ENCODE measurements at places on chromosomes 1 and 21.

DNA sequence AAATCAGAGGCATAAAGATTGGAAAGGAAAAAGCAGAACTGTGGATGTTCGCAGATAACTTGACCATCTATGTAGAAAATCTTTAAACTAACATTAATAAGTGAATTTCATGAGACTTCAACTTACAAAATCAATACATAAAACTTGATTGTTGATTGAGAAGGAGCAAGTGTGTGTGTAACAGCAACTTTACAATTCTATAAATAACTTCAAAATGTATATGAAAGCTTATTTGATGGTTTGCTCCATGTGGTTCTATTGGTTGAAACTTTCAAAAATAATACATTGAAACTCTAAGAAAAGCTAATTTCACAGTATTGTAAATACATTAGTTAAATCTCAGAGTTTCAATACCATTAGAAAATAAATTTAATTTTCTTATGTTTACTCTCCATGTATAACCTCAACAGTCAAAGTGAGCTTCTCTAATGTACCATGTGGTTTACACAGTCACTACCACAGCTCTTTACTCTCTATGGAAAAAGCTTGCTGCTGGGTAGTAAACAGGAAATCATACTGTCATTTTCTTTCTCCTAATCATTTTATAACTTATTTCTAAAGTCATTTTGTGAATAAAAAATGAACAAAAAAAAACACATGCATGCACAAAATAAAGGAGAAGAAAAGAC is 12.0 kb downstream of the AKT3 start:
- no peak for DNase-seq

- no peak for DNase-seq
These were observed 3.1 kb upstream of the NCF2 start for GRCh38 chr1:183593356-183593755.

- DNase-seq, result no peak
These were observed 55.7 kb downstream of the PLEKHA6 start for GRCh38 chr1:204304067-204304466.

- no peak for DNase-seq
These were observed 173.7 kb downstream of the HIVEP3 start for GRCh38 chr1:41745022-41745421.

DNA sequence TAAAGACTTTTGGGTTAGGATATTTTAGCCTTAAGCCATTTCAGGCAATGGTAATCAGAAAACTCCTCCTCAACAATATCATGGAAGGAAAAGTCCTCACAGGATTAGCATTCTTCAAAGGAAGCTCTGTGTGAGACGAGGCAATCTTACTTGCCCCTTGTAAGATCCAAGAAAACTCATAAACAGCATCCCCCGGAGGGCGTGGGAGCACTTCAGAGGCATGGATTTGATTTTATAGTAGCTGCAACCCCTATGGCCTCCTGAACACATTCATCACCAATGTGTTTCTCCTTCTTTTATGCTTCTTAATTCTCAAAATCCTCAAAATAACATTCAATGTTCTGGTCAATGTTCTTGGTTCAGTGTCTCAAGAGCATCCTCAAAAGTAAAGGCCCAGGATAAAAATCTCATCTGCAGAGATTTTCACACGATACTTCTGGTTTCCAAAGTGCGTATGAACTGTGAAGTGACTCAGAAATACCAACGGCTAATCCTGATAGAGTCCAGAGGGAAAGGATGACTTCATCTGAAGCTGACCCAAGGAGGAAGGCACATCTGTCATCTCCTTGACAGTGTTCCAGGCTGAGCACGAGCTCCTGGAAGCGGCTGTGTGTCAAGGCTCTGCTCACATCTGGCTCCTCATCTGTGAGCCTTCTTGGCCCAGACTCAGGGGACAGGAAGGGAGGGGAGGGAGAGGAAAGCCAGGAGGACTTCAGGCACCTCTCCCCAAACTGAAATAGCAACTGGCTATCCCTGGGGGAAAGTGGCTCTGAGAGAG is 49.3 kb upstream of the PSEN2 start:
- no peak for DNase-seq

- DNase-seq, result no peak
These were observed 104.0 kb upstream of the PPM1J start for GRCh38 chr1:112818990-112819689.

- DNase-seq, result no peak
These were observed 45.3 kb upstream of the TNR start for GRCh38 chr1:175788586-175789252.

DNA sequence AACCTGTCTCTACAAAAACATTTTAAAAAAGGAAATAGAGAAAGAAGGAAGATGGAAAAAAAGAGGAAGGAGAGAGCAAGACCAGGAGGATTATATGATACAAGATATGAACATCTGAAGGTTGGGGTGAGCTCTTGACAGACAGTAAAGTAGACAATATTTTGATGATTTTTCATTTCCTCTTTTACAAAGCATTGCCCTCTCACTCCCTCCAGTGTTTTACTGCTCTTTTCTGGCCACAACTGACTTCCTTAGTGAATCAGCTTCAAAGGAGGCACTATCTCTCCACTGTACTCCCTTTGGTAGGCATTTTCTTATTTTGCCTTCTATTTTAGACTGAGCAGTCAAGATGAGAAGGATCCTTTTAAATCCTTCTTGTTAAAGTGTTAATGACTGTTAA is 296.7 kb downstream of the KCTD3 start:
- no peak for DNase-seq

GRCh38 chr1:52674497-52675384 is 23.4 kb downstream of the COA7 start:
- no peak for DNase-seq

DNA sequence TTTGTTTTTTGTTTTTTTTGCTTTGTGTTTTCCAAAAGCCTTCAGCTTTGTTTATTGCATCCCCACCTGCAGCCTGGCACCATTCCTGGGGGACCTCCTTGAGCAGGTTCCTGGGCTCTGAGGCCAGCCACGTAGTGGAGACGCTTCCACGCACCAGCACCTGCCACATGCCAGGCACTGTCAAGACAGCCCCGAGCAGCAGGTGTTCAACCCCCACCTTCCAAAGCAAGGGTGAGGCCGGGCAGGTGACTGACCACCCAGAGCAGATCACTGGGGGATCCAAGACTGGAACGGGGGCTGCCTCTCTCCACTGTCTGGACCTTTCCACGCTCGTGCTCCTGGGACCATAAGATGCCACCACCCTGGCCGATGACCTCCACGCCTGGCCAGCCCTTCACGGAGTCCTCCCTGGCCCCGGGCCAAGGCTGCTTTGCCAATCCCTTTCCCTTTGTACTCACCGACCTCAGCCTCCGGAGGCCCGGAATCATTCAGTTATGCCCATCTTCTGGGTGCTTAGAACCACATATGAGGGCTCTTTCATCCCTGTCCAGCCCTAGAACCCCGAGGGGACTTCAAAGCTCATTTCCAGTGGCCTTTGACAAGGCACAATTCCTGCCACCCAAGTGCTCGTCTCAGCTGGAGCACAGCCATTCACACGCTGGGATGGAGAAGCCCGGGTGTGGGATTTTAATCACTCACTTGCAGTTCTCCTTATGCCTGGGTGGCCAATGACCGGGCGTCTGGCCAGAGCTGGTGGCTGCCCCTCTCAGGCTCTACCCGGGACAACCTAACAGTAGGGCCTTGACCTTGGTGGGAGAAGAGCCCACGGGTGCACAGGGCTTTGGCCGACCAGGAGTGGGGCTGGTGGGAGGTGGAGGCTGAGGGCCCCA is 330.8 kb downstream of the NPHP4 start:
- DNase-seq, result no peak

- DNase-seq, result no peak
These were observed 531.2 kb downstream of the KIF26B start for GRCh38 chr1:245686006-245686405.

GRCh38 chr1:46605232-46605631 is 1.2 kb upstream of the MKNK1 start:
- no peak for DNase-seq

DNA sequence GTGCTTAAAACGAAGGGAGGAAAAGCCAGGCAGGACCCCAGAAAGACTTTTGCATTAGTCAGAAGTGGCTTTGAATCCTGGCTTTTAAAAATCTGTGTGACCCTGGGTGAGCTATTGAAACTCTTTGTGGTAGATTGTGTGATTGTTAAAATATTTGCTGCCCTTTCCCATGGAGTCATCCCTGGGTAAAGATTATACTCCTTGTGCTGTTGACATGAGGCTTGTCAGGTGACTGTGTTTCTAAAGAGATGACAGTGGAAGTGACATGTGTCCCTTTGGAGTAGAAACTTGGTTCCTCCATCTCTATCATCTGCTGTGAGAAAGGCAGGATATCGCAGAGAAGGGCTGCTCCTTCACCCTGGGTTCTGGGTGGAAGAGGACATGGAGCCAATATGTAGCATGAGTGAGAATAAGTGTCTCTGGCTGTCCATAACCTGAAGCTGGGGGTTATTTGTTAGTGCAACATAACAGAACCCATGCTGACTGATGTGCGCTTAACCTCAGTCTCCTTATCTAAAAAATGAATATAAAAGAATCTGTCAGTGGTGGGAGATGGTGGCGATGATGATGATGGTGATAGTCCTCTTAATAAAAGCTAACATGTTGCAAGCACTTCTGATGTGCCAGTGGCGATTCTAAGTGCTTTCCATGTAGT is 187.6 kb downstream of the RHOU start:
- DNase-seq, result no peak

- DNase-seq, result no peak
These were observed 87.4 kb downstream of the FASLG start for GRCh38 chr1:172746091-172746949.

- DNase-seq, result no peak
These were observed 3.5 kb downstream of the TRIM67 start for GRCh38 chr1:231165371-231165770.

DNA sequence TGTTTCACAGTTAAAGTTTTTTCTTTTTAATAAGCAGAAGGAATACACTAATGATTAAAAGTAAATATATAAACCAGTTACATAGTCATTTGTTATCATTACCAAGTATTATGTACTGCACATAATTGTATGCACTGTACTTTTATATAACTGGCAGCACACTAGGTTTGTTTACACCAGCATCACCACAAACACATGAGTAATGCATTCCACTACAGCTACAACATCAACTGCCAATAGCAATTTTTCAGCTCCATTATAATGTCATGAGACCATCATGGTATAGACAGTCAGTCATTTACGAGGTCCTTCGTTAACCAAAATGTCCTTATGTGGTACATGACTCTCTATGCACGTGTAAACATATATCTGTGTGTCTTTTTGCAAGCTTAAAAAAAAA is 35.2 kb downstream of the SCYL3 start:
- DNase-seq, result no peak

DNA sequence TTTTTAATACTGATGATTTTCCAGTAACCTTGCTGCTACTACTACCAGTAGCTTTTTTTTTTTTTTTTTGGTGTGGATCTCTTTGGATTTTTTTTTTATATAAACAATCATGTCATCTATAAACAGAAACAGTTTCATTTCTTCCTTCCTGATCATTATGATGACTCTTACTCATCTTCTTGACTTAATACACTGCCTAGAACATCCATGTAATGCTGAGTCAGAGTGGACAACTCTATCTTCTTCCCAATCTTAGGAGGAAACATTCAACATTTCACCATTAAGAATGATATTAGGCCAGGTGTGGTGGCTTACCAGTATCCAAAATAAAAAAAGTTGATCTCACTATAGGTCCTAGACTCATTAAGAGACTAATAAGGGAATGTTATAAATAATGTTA is 69.1 kb downstream of the RUSC1 start:
- DNase-seq, result no peak

GRCh38 chr1:229470406-229471043 is 36.6 kb upstream of the ACTA1 start:
- no peak for DNase-seq

DNA sequence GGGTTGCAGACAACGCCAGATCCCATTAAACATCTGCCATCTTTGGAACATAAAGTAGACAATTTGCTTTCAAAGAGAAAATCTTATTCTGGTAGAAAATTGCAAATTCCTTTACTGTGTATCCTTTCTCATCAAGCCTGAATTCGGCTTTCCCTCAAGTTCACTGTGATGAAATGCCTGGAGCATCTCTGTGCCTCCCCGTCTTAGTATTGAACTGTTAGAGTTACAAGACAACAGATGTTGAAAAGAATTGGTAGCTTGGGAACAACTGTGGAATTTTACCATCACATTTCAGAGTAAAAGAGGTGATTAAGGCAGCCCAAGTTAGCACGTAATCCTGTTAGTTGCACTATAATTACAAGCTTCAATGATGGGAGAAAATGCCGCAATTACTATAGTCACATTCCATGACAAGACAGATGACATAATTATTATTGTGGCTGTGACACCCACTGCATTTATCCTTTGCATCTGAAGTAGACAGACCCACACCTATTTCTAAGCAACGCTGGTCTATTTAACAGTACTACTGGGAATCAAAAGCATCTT is 54.4 kb upstream of the B3GALNT2 start:
- no peak for DNase-seq

GRCh38 chr1:169115891-169116585 is 9.5 kb downstream of the ATP1B1 start:
- DNase-seq, result no peak

- no peak for DNase-seq
These were observed 1.9 kb downstream of the NTRK1 start for GRCh38 chr1:156862584-156862983.

DNA sequence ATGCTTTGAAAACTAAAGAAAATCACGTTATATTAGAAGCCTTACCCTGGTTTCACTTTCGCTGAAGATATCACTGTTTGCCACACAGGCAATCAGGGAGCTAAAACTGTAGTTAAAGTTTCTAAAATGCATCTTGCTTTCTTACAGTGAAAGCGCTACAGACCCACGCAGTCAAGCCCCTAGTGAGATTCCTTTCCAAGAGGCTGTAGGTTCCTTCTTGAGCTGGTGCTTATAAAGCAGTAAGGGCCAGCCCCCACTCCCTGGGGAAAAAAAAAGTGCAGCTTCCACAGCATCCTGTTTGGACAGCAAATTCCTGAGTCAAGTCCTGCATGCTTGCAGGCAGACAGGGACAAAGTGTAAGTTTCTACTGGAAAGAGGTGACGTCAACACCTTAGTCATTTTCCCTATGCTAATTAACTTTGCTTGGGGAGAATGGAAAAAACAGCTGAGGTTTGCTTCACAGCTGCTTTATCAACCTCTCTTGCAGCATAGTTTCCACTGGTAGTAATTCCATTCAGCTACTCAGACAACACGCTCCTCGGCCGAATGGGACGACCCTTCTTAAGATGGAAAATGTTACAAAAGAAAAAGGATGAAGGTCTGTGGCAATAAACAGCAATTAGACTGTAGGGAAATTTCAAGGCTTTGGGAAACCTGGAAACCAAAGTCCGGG is 14.7 kb upstream of the KCNE1 start:
- no peak for DNase-seq

GRCh38 chr1:44549510-44549909 is 124.8 kb downstream of the TMEM53 start:
- DNase-seq, result no peak

Measured in activated naive CD4-positive, alpha-beta T cell (primary cell).